ENCODE measurements at places on chromosomes 7 and 10.
A peak's percentile ranks its signal among the peaks of the same experiment; 100 is the strongest.

DNA sequence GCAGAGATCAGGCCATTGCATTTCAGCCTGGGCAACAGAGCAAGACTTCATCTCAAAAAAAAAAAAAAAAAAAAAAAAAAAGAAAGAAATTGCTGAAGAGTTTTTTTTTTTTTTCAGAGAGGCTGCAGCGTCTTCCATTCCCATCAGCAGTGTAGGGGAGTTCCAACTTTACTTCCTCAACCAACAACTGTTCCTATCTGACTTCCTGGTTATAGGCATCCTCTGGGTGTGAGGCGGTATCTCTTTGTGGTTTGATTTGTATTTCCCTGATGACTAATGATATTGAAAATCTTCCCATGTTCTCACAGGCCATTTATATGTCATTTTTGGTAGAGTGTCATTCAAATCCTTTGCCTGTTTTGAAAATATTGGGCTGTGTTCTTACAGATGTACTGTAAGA is 40.2 kb downstream of the PRTFDC1 start:
- no peak for ATAC-seq

- no peak for ATAC-seq
Observed at GRCh38 chr10:72089618-72090017, 1.3 kb upstream of the SPOCK2 start.

- ATAC-seq, result no peak
Observed at GRCh38 chr10:67662415-67662814, 33.6 kb downstream of the CTNNA3 start.

GRCh38 chr7:50479743-50480517 is 29.8 kb upstream of the FIGNL1 start:
- ATAC-seq, result no peak

- no peak for ATAC-seq
Observed at GRCh38 chr7:127251465-127252376, 1.0 kb downstream of the GRM8 start.

DNA sequence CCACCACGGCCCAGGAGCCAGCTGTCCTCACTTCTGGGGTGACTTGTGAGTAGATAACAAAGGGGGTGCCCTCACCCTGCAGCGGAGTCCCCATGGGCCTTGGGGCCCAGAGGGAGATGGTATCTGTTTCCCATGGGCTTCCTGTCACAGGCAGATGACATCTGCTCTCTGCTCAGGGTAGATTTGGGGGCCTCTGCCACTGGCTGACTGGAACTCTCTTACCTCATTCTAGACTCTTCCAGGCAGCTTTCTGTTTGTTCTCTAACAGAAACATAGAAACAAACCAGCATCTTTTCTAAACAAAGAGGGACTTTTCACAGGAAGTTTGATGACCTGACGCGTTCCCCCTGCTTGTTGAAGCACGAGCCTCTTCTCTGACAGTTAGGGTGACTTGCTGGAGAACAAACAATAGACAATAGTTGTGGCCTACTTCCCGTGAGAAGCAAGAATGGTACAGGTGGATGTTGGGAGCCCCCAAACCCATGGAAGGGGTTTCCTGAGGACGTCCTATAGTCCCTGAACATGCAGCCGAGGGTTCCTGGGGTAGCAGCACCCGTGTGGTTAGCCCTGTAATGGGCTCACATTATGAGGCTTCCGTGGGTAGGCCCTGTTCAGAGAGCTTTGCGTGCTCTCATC is 61.6 kb downstream of the GRK5 start:
- ATAC-seq, result no peak

DNA sequence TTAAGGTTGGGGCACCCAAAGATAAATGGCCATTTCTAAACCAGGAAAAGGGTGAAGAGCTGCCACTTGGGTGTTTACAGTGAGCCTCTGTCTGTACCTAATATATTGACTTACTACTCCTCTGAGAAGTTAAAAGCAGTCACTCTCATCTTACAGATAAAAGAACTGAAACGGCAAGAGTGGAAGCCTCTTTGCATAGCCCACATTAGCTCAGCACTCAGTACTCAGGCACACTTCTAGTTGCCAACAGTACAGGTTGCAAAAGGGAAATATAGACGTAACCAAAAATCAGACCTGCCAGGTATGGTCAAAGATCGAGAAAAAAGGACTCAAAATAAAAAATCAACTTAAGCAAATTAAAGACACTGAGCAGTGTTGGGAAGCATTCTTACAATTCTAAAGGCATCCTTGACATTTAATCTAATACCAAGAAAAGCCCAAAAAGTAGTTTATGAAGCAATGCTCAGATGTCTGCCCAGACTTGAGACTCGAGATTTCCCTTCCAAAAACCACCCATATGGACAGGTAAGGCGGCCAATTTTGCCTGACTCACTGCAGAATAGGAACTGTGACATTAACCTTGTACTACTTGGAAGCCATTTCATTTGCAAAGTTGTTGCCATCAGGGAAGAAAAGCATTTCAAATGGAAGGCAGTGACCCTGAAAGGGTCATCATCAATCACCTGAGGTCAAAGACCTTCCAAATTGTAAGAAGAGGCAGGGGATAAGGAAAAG is 139.3 kb downstream of the SLC25A13 start:
- no peak for ATAC-seq

DNA sequence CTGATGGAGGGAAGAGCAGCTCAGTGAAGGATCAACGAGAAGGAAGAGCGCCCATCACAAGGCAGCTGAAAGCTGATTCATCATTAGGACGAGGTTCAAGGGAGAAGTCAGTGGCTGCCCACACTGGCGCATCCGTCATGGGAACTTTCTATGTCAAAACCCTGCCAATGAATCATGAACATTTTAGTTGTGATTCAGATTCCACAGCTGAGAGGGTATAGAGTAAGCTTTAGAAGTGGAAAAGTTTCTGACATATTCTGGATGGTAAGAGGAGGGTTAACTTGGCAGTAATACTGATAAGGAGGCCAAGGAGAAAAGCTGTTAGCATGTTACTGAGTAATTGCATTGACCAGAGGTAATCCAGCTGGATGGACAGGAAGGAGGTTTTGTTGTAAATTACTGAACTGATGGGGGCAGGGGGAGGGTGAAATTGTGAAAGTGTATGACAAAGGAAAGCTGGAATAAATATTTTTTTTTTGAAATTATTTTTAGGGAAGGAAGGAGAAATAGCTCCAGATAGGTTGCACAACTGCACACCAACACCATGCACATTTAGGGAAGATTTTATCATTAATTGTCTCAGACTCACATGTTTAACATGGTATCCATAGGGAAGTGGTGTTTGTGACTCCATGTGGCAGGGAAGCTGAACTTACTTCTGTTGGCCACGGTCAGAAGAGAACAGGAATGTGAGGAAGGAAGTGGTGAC is 78.3 kb upstream of the NRP1 start:
- ATAC-seq, result peak; percentile 80

DNA sequence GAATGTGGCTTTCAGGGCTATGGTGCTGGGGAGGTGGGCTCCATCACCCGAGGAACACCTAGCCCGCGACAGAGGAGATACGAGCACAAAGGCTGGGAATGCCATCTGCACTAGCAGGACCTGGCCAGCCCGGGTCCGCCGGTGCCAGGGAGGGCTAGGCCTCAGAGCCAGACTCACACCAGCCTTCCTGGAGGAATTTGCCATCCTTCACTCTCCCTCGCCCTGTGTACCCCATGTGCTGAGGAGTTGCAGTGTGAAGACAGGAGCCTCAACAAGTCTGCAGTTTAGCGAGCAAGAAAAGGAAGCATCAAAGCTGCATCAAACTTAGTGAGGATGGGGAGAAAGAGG is 123.6 kb upstream of the JCAD start:
- no peak for ATAC-seq

- no peak for ATAC-seq
Observed at GRCh38 chr7:84009051-84009450, 185.5 kb downstream of the SEMA3A start.

GRCh38 chr10:67943917-67944316 is 59.5 kb downstream of the SIRT1 start:
- no peak for ATAC-seq

DNA sequence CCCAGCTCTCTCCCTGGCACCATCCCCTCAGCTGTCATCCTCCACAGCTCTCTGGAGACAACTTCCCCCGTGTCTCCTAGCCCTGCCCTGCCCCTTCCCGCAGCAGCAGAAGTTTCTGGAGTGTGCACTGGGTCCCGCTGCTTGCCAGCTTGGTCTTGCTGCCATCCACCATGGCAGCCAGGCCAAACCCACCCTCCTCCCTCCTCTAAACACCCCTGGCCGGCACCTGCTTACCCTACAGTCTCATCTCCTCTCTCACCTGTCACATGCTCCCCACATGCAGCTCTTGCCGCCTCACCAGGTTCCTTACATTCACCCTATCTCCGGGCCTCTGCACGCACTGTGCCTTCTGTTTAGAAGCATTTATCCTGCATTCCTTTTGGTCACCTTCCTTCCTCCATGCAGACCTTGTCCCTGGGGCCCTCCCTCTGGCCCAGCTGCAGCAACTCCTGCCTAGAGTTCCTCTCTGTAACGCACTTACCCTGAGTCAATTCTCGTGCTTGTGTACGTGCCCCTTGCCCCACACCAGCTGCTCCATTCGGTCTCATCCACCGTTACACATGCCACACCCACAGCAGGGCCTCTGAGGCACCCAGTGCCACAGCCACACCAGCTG is 93.9 kb upstream of the RET start:
- no peak for ATAC-seq

DNA sequence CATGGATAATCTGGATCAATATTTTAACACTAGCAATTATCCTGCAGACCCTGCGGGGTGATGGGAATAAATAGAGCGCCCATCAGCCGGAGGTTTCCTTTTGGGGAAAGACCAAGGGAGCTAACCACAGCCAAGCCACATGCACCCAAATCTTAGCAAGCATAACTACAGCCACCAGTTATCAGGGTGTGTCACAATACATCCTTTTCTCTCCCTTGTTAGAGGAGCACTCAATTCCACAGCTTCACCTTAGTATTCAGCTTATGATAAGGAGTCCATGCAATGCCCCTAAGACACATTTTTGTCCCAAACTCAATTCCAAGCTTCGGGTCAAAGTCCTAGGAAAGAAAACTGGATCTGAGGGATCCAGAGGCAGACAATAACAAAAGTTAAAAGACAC is 15.9 kb downstream of the TOMM7 start:
- ATAC-seq, result no peak

DNA sequence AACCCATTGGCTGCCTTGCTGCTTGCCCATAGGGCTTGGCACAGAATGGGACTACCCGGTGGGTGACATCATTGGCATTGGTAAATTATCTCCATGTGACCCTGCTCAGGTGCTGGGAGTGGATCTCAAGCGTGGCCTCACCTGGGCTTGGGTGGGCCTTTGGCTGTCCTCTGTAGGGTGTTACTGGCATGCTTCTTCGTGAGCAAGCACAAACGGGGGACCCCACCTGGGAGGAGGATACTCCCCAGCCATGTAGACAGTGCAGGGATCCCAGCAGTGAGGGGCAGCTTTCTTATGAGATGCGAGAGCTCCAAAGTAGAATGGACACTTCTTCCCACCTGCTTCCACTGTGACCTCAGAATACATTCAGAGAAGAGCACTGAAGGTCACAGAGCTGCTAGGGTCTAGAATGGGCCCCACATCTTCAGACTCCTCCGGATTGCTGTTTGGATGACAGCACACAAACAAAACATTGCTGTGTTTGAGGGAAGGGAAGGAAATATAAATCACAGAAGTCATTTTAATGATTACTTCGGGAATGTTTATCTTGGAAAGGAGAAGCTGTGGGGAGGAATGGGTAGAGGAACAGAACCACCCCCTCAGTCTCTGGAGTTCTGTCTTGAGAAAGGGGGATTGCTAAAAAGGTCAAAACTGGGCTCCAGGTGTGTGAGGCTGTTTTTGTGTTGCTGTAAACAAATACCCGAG is 75.9 kb downstream of the SH2D4B start:
- ATAC-seq, result no peak

DNA sequence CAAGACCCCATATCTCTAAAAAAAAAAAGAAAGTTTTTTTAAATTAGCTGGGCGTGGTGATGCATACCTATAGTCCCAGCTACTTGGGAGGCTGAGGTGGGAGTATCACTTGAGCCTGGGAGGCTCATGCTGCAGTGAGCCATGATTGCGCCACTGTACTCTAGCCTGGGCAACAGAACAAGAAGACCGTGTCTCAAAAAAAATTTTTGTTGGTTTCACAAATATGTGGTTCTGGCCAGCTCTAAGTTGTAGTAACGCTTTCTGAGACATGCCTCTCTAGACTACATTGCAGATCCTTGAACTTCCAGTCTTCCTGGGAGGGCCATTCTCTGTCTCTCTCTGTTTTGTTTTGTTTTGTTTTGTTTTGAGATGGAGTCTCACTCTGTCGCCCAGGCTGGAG is 24.6 kb upstream of the RHBDD2 start:
- ATAC-seq, result no peak

GRCh38 chr10:51707821-51708424 is 8.5 kb upstream of the CSTF2T start:
- no peak for ATAC-seq

Measured in gastroesophageal sphincter (tissue), 4 donors.